ENCODE measurements at places on chromosomes 12 and 14. TPM values are rescaled to one million over a fixed set of nuclear protein-coding genes. Genes with fewer than 3 reads are reported as not detected.

- H3K4me1 ChIP-seq = no peaks in the 10 kb centered on the region
- H3K36me3 ChIP-seq = no peaks in the 10 kb centered on the region
- H3K4me3 ChIP-seq = no peak overlapping the region
- no peak for DNase-seq
- H3K27me3 ChIP-seq = no peaks in the 10 kb centered on the region
- no peak overlapping the region for H3K27ac ChIP-seq
Measured at GRCh38 chr12:97805146-97805545, 342.5 kb downstream of the RMST start.

DNA sequence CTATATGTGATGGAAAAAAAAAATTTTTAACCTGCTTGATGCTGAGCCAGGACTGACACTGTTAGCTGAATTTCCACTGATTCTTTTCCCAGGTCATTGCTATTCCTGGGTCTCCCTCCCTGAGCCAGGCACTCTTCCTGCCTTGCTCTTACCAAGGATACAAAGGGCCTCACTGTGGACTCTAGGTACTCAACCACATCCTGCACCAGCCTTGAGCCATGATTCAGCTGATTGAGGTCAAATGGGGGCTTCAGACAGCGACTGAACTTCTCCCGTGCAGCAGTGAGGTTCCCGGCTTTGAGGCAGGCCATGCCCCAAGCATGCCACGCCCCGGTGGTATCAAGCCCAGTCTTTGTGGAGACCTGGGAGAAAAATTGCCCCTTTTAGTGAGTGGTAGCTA, 54.3 kb downstream of the ZFYVE26 start:
- no peak overlapping the region for H3K4me3 ChIP-seq
- no peaks in the 10 kb centered on the region for H3K36me3 ChIP-seq
- H3K27me3 ChIP-seq = no peaks in the 10 kb centered on the region
- H3K27ac ChIP-seq = no peak overlapping the region

DNA sequence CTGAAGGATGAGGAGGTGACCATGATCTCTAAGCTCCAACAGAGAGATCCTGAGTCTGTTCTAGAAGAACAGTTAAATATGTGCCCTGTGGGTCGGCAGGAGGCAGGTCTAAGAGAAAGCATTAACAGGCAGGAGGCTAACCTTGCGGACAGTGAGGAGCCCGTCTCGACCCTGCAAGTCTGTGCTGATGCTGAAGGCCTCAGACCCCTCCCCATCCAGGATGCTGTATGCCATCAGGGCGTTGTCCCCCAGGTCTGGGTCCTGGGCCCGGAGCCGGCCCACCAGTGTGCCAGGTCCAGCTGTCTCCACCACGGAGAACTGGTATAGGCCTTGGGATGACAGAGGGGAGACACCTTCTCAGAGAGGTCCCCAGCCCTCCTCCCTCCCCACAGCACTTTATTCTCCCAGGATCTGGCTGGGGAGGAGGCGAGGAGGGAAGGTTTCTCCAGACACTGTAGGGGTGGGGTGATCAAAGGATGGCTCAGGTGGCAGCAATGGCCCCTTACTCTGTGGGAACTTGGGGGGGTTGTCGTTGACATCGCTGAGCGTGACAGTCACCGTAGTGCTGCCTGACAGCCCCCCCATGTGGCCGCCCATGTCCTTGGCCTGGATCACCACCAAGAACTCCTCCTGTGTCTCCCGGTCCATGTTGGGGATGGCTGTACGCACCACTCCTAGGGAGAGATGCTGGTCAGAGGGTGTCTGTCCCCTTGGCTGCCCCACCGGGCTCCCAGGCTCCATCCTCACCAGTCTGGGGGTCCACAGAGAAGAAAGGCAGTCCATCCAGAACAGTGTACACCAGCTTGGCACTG, 3.1 kb downstream of the CDH24 start:
- DNase-seq = no peak
- peaks cover 28% of the 10 kb centered on the region for H3K4me1 ChIP-seq
- H3K4me3 ChIP-seq = no peak overlapping the region
- peaks cover 6% of the 10 kb centered on the region for H3K36me3 ChIP-seq
- no peaks in the 10 kb centered on the region for H3K27me3 ChIP-seq
- H3K27ac ChIP-seq = no peak overlapping the region

Gene AKAP6
- total RNA-seq = 1.9 TPM

DNA sequence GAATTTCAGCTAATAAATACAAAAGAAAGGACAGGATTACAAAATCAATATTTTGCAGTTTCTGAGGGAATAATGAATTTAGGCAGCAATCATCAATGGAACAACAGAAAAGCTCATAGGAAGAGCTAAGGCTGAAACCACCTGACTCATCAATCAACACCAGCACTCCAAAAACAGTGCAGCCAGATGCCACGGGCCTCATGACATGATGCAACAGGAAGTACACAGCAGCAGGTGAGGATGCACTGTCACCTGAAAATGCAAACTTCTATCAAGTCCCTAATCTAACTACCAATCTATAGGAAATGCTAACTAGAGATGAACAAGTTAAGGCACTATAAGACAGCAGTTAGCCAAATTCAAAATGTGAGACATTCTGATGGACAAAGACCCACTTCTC, 21.7 kb downstream of the GNS start:
- H3K4me1 ChIP-seq = peaks cover 11% of the 10 kb centered on the region
- peaks cover 6% of the 10 kb centered on the region for H3K36me3 ChIP-seq
- no peaks in the 10 kb centered on the region for H3K27me3 ChIP-seq
- H3K27ac ChIP-seq = no peak overlapping the region
- peak; percentile 15 for DNase-seq

Gene MYO1H
- not detected for total RNA-seq

DNA sequence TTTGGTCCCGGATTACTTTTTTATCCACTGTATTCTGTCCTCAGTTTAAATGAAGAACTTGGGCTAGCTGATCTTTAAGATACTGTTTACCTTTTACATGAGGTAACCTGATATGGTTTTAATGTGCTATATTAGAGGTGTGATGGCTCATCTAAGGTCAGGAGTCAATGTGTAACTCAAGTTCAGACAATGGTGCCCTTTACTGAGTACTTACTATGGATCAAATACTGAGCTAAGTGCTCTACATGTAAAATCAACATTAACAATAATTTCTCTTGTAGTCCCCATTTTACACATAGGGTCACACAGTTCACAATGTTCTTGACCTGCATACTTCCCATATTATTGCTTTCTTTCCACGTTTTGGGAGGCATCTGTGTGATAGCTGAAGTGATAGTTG, 79.2 kb downstream of the CEP83 start:
- no peak overlapping the region for H3K4me3 ChIP-seq
- no peak for DNase-seq
- peaks cover 15% of the 10 kb centered on the region for H3K36me3 ChIP-seq
- H3K27ac ChIP-seq = no peak overlapping the region

Gene RAB15
- 3.3 TPM for total RNA-seq

Gene SLC6A12
- total RNA-seq = 0.64 TPM

- H3K27ac ChIP-seq = no peak overlapping the region
- H3K27me3 ChIP-seq = no peaks in the 10 kb centered on the region
- H3K4me3 ChIP-seq = no peak overlapping the region
- H3K4me1 ChIP-seq = peaks cover 8% of the 10 kb centered on the region
- DNase-seq = no peak
Measured at GRCh38 chr12:91618281-91618680, 435.7 kb upstream of the DCN start.

- no peaks in the 10 kb centered on the region for H3K4me1 ChIP-seq
- no peak overlapping the region for H3K27ac ChIP-seq
- DNase-seq = no peak
- H3K27me3 ChIP-seq = no peaks in the 10 kb centered on the region
Measured at GRCh38 chr12:14731821-14732220, 35.4 kb upstream of the GUCY2C start.

DNA sequence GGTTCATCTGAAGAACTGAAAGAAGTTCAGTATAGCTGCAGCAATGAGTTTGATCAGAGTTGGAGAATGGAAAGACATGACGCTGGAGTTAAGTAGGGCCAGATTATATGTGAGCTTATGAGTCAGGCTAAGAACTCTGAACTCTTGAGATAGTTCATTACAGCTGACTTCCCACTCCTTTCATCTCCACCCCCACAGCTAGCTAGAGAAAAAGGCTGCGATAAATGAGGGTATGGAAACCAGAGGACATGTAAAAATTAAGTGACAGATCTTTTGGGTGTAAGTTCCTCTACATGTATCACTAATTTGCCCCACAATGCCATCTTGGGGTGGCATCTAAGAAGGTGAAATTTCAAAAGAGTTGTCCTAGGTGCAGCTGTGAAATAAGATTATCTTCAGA, 28.6 kb downstream of the PYM1 start:
- H3K4me3 ChIP-seq = no peak overlapping the region
- H3K27ac ChIP-seq = no peak overlapping the region
- no peaks in the 10 kb centered on the region for H3K27me3 ChIP-seq
- DNase-seq = no peak
- peaks cover 5% of the 10 kb centered on the region for H3K4me1 ChIP-seq
- H3K36me3 ChIP-seq = no peaks in the 10 kb centered on the region

GRCh38 chr12:1611803-1612572, 17.0 kb upstream of the WNT5B start:
- no peaks in the 10 kb centered on the region for H3K27me3 ChIP-seq
- H3K27ac ChIP-seq = no peak overlapping the region
- no peaks in the 10 kb centered on the region for H3K36me3 ChIP-seq
- H3K4me3 ChIP-seq = no peak overlapping the region
- DNase-seq = no peak

DNA sequence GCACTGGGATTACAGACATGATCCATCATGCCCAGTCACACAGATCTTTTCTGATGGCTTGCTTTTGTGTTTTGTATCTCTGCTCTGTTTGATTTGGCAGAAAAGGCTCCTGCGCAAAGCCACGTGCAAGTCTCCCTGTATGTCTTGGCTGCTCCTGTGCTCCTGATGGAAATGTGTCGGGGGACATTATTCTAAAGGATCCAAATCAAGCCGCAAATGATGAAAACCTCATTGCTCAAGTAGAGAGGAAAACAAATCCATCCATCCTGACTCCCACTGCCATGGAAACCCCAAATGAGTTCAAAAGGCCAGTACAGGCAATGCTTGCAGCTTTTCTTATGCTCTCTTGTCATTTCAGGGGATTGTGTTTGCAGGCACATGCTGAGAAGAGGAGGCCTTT, 93.8 kb downstream of the NDUFA12 start:
- DNase-seq = no peak
- no peak overlapping the region for H3K27ac ChIP-seq
- H3K36me3 ChIP-seq = no peaks in the 10 kb centered on the region
- H3K4me1 ChIP-seq = no peaks in the 10 kb centered on the region

Gene BCL7A
- total RNA-seq = 14.2 TPM

DNA sequence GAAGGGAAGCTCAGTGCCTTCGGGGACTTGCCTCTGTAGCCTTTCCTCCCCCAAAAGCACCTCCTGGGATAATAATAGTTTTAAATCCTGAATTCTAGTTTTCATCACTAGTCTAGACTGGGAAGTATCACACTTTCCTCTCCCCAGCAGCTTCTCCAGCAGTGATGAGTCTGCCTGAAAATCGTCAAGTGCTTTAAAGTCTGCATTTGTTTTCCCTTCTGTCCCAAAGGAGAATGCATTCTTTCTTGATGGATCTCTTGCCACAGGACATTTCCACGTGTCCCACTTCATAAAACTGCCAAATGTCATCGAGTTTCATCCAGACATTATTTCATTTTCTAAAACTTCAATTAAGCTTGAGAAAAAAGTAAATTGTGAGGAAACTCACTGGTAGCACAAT, 15.0 kb downstream of the CSRP2 start:
- H3K4me1 ChIP-seq = no peaks in the 10 kb centered on the region
- no peak overlapping the region for H3K4me3 ChIP-seq
- H3K27ac ChIP-seq = no peak overlapping the region
- no peaks in the 10 kb centered on the region for H3K27me3 ChIP-seq

Gene CFAP73
- total RNA-seq = 0.34 TPM

Measured in HCT116 (cell line).